Activated T-cell treated with anti-CD3 and anti-CD28 coated beads, Interleukin-2, amount 50 U/mL, for 1 hour (primary cell): ENCODE measurements at places on chromosomes 2 and 18.

DNA sequence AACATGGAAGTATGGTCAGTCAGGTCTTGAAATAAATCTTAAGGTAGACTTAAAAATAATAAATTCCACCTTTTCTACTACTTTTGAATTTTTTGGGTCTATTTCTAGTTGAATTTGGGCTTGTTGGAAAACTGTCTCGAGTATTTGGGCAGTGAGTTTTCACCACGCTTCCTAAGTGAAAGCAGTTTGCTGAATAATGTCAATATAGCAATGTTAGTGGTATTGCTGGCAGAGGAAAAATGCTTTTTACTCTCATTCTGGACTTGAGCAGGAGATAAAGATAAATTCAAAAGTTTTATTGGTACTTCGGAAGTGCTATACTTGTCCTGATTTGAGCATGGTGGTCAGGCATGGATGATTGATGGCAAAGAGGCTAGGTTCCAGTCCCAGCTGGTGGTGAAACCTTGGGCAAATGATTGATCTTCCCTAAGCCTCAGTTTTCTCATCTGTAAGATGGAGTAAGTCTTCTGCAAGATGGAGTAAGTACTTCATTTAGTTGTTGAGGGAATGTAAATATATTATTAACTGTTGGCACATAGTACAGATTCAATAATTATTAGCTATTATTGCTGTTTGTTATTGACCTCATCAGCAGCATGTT is 503.5 kb upstream of the ZEB2 start:
- DNase-seq: no peak

DNA sequence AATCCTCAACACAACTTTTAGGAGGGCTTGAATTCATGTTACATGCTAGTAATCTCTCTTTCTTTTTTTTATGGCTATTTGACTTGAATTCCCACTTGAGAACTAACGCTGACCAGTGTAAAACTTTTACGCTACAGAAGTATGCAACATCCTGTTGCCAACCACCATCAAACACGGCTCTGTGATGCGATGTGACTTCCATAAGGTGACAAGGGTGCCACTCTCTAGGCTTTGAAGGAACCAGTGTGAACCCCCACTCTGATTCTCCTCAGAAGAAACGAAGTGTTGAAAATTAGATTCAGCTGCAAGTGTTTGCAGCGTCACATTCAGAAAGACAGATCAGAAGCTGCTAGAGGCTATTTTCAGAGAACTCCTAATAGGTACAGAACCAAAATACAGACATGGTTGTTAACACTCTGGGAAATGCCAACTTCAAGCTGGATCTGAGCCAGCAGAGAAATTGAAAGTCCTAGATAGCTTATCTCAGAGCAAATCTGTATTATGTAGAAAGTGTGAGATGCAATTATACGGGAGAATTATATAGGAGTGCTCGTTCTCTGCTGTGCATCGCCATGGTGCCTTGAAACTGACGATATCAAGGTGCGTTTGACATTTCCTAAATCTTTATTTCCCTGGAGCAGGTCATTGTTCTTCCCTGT is 271.2 kb downstream of the LPIN1 start:
- no peak for DNase-seq

GRCh38 chr18:5420906-5421305 is 122.9 kb downstream of the EPB41L3 start:
- DNase-seq: no peak

DNA sequence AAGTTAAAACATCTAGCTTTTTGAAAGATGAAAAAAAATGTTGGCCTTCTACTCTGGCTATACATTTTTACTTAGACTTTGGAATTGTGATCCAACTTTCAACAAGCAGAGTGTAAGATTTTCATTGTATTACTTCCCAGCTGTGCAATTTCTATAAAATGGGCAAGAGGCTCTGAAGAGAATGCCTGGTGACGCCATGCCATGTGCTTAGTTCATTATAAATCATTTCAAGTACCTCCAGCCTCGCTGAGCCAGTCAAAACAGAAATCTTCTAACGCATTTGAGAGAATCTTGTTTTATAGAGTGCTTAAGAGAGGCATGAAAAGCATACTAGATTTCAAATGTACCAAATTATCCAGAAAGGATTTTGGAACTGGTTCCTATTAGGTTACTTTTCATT is 10.1 kb upstream of the STK17B start:
- DNase-seq: no peak

- DNase-seq: no peak
Observed at GRCh38 chr2:203918264-203918663, 18.3 kb upstream of the ICOS start.

GRCh38 chr18:8001711-8002301 is 434.7 kb downstream of the PTPRM start:
- DNase-seq: no peak

- DNase-seq: no peak
Observed at GRCh38 chr2:240300261-240300821, 135.1 kb upstream of the GPC1 start.

DNA sequence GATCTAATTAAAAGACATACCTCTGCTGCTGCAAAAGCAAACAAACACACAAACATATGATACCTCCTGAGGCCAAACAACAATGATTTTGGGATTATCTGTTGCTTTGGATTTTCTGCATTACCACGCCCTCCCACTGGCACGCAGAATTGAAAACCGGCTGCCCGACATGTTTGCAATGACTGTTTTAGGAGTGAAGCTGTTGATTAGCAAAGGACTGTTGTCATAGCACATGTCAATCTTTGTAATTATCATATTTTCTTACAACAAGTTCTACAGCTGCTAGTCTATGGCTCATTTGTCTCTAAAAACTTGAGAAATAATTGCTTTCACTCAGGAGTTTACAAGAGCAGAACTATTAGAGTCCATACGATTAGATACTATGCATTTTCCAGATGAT is 94.4 kb upstream of the MEIS1 start:
- no peak for DNase-seq

DNA sequence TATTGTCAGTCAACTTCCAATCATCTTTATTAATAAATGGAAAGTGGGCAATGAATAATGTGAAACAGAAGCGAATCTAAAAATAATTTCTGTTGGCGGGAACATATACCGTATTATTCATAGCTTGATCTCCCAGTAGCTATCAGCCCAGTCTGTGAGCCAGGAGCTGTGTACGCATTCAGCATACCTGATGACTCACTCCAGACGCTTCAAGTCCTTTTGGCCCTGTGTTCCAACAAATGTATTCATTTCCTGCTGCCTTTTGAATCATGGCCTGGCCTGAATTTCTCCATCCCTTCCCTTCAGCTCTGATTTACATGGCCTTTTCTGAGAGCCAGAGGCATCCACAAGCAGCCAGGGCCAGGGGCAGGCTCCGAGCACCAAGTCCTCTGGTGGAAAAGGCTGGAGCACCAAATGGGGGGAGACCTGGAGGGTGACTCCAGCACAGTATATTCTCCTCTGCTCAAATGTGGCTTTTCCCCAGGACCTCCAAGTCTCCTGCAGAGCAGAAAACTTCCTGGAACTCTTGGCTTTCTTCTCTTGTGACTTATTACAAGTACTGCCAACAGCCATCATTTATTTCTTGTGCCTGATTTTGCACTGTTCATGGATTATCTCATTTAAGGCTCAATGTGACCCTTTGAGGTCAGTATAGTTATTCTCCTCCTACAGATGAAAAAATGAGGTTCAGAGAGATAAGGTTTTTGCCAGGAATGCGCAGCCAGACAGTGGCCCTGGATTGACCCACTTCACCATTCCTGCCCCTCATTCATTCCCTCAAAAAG is 108.7 kb downstream of the EN1 start:
- no peak for DNase-seq

- DNase-seq: no peak
Observed at GRCh38 chr2:10688921-10689807, 611 bp downstream of the NOL10 start.

DNA sequence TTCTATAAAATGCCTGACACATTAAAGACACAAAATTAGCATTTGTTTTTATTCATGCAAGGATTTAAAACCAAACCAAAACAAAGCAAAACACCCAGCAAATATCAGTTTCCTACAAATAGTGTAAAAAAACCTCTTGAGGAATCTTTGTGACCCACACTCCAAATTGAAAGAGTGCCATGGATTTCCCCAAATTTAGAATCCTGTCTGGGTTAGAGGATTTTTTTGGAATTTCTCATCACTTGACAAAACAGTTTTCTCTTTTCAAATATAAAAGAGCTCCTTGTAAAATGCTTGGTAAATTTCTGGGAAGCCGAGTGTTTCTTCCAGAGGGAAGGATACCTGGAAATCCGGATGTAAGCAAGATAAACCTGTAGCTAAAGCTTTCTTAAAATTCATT is 1.7 kb upstream of the FN1 start:
- no peak for DNase-seq

GRCh38 chr2:134432435-134432883 is 178.6 kb downstream of the MGAT5 start:
- DNase-seq: no peak

GRCh38 chr18:715626-716025 is 3.2 kb upstream of the ENOSF1 start:
- DNase-seq: no peak

DNA sequence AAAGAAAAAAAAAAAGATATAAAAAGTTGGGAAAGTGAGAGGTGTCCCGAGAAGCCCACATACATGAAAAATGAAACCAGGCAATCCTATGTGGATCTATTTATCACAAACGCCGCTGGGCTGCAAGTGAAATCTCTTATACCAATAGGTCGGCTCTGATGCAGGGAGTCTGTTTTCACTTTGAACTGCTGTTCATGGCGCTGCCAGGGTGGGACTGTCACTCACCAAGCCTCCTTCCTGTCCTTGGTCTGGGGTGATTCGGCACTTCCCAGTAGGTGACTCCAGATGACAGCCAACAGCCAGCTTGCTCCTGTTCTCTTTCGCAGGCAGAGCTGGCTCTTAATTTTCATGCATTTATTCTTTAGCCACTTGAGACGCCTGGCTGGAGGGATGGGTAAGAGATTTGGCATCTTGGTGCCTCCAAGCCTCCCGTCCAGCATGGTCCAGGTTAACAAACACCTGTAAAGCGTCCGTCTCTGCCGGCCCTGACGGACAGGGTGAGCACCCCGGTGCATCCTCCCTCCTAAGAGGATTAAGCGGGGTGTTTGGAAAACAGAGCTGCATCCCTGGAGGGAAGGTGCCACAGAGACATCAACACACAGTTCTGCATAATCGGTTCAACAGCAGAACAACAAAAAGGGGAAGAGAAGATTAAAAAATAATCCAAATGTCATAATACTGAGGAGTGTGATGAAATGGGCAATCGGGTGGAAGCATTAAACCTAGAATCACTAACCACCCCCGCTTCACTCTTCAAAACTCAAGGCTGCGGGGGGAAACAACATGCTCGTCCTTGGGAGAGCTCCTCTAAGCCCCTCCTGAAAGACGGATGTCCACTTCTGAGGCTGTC is 58.7 kb downstream of the STEAP3 start:
- no peak for DNase-seq

DNA sequence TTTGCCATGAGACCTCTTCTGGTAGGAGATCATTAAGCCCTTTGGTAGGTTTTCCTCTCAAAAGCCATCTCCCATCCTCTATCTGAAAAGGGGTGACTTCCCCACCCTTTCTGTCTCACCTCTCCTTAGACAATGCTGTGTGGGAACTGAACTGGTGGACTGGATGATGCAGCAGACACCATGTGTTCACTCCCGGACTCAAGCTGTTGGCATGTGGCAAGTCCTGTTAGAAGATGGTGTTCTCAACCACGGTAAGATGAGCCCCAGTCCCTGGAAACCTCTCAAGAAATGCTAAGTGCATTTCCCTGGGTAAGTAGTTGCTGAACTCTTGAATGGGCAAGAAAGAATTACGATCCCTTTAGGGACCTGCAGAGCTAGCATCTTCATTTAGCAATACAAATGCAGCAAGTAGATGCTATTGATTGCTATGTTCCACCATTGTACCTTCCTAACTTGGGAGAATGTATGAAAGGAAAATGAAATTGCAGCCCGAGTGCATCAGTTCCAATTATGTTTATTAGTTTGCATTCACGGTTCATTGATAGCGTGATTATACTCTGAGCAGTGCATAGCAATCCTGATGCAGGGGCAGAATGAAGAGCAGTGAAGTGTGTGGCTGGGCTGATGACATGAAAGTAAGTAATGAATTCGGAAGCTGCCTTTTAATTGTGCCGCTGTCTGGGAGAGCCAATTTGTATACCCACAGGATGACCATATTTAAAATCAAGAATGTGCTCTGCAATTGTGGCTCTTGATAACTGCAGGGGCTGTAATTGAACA is 110.0 kb upstream of the MAP3K20 start:
- no peak for DNase-seq

DNA sequence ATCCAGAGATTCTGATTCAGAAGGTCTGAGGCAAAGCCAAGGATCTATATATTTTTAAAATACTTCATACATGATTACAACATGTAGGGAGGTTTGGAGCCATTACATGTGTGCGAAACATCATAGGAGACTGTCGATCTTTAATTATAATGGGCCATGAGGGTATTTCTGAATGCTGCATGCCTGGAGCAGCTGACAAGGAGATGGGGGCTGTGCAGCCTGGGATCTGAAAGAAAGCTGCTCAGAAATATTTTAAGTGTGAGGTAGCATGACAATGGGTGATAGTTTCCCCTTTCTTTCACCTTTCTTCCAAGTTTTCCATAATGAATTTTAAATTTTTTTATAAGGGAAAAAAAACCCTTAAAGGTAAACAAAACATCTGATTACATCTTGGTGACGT is 102.0 kb upstream of the DNMT3A start:
- no peak for DNase-seq
